ENCODE measurements at places on chromosomes 12 and 14.

DNA sequence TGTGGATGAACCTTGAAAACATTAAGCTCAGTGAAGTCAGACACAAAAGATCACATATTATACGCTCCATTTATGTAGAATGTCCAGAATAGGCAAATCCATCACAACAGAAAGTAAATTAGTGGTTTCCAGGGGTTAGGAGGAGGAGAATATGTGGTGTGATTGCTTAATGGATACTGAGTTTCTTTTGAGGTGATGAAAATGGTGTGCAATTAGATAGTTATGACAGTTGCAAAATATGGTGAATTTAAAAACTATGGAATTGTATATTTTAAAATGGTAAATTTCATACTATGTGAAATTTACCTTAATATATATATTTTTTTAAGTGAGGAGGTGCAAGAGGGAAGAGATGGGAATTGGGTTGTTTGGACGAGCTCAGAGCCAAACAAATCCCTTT lies 46.3 kb upstream of the KICS2 start:
- no peak for DNase-seq

DNA sequence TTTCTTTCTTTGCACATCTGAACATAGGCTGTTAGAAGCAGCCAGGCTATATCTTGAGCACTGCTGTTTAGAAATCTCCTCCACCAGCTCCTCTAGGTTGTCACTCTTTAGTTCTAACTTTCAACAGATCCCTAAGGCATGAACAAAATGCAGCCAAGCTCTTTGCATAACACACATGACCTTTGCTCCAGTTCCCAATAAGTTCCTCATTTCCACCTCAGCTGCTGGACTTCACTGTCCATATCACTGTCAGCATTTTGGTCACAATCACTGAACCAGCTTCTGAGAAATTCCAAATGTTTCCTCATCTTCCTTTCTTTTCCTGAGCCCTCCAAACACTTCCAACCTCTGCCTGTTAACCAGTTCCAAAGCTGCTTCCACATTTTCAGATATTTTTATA lies 27.6 kb upstream of the C14orf132 start:
- DNase-seq: no peak

DNA sequence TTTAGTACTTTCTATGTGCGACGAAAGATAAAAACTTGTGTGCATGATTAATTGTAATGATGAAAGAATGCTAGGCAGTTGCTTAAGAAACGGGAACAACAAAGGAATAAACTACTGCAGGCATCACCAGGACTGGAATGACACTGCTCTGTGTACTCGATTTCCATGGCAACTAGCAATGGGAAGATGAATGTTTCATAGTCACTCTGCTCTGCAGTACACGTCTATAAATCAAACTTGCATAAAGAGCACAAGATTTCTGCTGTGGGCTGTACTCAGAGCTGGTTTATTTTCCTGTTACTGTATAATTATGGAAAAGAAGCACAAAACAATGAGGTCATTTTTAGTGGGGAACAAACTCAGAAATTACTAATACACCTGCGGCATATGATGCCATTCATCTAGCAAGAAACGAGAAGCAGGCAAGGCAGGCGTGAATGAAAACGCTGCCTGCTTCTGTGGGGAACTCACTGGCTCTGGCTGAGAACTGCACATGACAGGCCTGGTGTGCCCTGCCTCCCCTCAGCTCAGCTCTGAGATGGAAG lies 41.8 kb downstream of the EFCAB11 start:
- no peak for DNase-seq

DNA sequence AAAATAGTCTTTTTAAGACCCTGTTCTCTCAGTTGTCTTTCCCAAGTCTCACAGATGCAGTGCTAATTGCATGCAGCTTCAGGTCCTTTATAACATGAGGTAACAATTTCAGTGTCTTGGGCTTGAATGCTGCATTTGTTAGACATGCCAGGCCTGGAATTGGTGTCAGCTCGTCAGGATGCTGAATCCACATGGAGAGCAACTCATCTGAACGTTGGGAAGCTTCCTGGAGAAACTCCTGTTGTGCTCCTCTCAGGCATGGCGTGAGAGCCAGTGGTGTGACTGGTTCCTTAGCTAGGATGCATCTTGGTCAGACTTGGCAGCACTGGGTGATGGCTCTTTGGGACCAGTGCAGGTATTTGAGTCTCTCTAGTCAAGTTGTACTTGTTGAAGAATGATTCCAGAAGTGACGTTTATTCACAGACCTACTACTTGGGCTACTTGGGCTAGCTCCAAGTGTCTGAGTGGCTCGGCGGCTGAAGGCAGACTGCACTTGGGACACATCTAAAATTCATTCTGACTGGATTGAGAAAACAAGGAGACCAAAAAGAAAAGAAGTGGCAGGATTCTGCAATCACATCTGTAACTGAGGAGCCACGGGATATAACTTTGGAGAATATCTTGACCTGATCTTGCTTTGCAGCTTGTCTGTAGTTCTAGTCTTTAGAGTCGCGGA lies 134.8 kb upstream of the ARHGAP5 start:
- no peak for DNase-seq

DNA sequence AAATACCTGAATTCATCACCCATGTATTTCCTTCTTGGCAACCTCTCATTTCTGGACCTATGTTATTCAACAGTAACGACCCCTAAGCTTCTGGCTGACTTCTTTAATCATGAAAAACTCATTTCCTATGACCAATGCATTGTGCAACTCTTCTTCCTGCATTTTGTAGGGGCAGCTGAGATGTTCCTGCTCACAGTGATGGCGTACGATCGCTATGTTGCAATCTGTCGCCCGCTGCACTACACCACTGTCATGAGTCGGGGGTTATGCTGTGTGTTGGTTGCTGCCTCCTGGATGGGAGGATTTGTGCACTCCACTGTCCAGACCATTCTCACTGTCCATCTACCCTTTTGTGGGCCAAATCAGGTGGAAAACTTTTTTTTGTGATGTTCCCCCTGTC lies 356 bp downstream of the OR4Q2 start:
- no peak for DNase-seq

GRCh38 chr12:54404061-54405004 lies 14.7 kb downstream of the ITGA5 start:
- DNase-seq: peak; percentile 61

Data from activated CD4-positive, alpha-beta T cell treated with anti-CD3 and anti-CD28 coated beads, Interleukin-2, amount 50 U/mL, for 16 hours (primary cell).